ENCODE measurements at places on chromosomes 12 and 14.

DNA sequence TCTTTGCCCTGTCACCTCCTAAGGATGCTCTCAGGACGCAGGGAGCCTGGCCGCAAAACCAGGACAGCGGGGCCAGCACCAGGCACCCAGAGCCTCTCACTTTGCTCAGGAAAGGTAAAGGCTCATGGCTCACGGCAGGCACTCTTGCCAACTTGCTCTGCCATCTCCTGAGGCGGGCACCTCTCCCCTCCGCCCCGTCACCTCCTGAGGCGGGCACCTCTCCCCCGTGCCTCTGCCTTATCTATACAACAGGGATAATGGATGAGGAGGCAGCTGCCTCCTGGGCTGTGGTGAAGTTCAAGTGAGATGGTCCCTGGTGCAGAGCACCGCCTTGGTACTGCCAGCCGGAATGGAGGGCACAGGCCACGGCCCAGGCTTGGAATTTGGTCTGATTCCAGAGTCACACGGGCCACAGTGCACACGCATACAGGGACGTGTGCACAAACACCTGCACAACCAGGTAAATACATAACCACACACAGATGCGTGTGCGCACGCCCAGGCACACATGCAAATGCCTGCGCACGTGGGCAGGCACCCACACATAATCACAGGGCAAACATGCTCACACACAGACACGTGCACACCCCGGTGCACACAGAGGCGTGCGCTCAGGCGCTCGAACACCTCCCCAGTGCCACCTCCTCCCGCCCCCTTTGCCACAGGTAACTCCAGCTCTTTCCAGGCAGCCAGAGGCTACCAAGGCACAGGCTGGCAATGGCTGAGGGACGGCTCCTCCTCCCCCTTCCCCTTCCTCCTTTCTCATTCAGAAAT is 11.6 kb downstream of the DEGS2 start:
- DNase-seq = no peak

- DNase-seq = no peak
These were observed 68.2 kb downstream of the USP15 start for GRCh38 chr12:62328296-62328921.

DNA sequence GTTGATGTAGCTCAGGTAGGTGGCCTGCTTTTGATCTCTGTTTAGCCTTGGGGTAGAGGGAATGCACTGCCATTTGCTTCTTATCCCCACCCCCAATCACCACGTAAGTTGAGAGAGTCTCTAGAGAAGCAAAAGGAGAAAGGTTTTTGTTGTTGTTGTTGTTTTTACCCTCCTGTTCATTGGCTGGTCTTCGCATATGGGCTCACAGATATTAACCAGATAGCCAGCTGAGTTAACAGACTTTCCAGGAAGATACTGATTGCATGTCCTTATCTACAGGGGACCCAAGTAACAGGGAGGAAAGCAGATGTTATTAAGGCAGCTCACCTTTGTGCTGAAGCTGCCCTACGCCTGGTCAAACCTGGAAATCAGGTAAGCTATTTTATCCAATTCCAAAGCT is 2.9 kb downstream of the PA2G4 start:
- DNase-seq = no peak

GRCh38 chr12:51217968-51218606 is at the start of gene POU6F1:
POU6F1 (minus strand) TSS chr12:51218062; CDS start chr12:51206836, 11,226 bp downstream.
- DNase-seq = peak; percentile 67

GRCh38 chr12:68305278-68305677 is 26.9 kb downstream of the MDM1 start:
- DNase-seq = no peak

DNA sequence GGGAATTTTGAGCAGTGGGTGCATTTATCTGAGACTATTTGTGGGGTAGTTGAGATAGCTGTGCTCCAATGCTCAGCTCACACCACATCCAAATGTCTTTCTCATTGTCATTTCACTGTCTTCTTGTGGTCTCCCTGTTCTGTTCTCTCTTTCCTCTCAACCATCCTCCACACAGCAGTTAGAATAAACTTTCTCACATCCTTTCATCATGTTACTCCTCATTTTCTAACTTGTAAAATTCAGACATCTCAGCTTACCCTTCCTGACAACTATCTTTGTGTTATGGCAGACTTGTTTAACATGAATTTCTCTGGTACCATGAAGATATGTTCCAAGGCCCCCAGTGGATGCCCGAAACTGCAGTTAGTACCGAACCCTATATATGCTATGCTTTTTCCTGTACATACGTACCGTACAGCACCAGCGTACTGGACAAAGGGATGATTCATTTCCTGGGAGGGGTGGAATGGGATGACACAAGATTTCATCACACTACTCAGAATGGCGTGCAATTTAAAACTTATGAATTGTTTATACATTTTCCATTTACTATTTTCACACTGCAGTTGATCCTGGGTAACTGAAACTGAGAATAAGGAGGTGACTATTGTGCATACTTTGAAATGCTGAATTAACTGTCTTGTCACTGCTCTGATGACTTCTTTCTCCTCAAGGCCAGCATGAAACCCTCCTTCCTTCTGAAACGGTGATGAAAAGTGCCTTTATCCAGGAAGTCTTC is 177.1 kb upstream of the SLC38A2 start:
- DNase-seq = no peak

GRCh38 chr14:78242086-78242485 is 71.9 kb downstream of the NRXN3 start:
- no peak for DNase-seq

GRCh38 chr12:115062741-115063140 is 378.8 kb upstream of the TBX3 start:
- DNase-seq = no peak

- DNase-seq = no peak
These were observed 399.8 kb upstream of the USP15 start for GRCh38 chr12:61860451-61860850.

DNA sequence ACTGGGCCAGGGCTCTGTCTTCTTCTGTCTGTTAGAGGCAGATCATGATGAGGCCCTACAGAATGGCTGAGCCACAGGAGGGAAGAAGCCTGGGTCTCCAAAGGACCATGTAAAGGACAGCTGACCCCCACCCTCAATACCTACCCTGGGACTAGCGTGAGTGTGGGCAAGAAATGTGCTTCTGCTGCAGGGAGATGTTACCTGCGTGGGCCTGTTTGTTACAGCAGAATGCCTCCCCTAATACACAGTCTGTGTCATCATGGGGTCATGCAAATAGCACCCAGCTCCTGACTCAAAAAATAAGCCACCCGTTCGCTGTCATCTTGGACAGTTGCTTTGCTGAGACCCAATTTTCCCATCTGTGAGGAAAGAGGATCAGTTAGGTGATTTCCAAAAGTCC is 90.6 kb downstream of the CALM1 start:
- no peak for DNase-seq

- no peak for DNase-seq
These were observed 622 bp downstream of the TECPR2 start for GRCh38 chr14:102363182-102363943.

GRCh38 chr12:1496162-1496900 is 98.0 kb downstream of the FBXL14 start:
- DNase-seq = no peak

DNA sequence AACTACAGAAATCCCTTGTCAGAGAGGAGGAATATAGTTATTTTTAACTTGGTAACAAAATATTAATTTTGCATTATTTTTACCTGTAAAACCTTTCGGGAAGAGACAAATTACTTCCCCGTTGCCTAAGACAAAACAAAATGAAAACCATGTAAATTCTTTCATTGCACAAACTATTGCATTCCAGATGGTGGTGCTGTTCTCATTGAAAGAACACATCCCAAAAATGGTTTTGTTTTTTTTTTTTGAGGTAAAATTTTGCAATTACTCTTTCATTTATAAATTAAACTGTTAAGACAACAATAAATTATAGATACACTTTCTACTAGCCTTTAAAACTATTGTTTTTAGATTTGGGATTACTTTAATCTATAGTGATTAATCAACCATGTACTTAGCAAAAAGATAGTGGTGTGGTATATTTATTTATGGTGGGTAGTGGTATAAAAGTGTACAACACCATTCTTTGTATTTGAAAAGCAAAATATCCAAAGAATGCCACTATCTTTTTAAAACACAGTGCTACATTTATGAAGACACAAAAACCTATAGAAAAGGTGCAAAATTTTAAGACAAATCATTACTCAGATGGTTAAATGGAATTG is 115.5 kb downstream of the SLC38A1 start:
- DNase-seq = no peak

- no peak for DNase-seq
These were observed 342.4 kb upstream of the FLRT2 start for GRCh38 chr14:85187521-85187920.

GRCh38 chr12:6083601-6084000 is 40.9 kb downstream of the VWF start:
- DNase-seq = no peak

- DNase-seq = no peak
These were observed 76.6 kb downstream of the EMP1 start for GRCh38 chr12:13273097-13273496.

GRCh38 chr14:99946652-99947489 is 118.4 kb upstream of the EVL start:
- peak; percentile 63 for DNase-seq

- DNase-seq = no peak
These were observed 14.5 kb downstream of the PLEKHG3 start for GRCh38 chr14:64718762-64719161.

GRCh38 chr14:51453869-51454268 is 197.8 kb upstream of the FRMD6 start:
- DNase-seq = no peak

DNA sequence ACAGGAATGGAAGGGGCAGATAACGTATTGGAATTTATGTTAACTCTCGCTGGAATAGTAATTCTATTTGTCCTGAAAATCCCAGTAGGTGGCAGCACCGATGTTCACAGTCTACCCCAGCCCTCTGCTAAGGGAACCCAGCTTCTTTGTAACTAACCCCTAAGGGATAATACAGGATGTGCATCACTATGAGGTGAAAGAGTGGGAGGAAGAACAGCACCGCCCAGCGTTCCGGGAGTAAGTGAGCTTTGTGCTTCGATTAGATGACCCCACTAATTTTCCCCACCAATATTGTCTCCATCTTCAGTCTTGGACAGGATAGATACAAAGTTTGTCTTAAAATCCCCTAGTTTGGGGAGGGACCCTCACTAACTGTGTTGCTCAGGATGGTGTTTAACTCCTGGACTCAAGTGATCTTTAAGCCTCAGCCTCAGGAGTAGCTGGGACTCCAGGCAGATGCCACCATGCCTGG is 2.7 kb downstream of the SLC2A3 start:
- DNase-seq = peak; percentile 59

GRCh38 chr12:20656600-20656999 is 38.5 kb upstream of the SLCO1C1 start:
- DNase-seq = no peak

DNA sequence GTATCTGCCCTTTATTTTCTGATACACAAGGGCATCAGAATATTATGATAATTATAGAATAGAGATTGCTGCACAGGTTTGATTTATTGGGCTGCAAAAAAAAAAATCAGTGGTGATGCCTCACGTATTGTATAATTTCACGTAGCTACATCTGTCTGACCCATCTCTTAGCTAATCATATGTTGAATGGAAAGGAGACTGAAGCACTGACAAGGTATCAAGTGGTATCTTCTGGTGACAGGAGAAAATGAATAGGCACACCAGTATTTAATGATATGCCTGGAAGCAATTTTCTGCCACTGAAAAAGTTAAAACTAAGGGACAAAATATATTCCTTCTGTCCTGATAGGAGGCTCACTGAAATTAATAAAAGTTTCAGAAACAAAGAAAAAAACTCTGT is 837.2 kb upstream of the FBXO33 start:
- no peak for DNase-seq

DNA sequence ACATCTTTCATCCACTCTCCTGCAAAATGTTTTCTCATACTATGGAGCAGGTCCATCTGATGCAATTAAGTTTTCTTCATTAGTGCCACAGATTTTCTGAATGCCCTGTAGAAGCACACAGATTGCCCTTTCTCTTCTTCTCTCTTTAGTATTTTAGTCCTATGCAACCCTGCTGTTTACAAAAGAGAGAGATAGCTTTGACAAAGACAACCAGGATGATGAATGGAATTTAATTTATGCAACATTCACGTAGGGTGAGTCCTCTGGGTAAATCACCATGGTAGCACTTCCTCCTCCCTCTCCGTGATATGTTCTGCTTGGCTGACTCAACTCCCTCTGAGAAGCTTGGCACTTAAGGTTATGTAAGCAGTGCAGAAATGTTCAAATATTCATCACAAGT is 400.9 kb upstream of the PDE3A start:
- DNase-seq = no peak

GRCh38 chr12:47207829-47208248 is 128.1 kb upstream of the AMIGO2 start:
- DNase-seq = no peak

DNA sequence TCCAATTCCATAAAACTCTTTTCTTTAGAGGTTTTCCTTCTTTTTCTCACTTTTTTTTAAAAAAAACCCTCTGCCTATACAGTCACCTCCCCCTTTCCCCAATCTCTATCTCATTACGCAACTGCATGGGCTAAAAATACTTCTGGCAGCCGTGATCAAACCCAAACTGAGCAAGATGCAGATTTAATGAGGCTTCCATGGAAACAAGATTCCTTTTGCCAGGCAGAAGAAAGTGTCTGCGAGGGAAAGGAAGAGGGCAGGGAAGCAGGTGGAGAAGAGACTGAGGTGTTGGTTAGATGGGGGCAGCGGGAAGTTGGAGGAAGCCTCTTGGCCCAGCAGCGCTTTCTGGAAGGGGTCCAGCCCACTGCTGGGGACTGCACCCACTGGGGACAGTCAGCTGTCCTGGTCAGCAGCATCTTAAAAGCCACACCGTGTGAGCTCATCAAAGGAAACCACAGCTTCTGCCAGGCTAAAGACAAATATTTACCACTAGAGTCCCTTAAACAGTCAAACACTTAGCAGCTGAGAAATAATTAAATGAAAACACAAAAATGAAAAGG is 90.4 kb downstream of the SLC8A3 start:
- DNase-seq = no peak

DNA sequence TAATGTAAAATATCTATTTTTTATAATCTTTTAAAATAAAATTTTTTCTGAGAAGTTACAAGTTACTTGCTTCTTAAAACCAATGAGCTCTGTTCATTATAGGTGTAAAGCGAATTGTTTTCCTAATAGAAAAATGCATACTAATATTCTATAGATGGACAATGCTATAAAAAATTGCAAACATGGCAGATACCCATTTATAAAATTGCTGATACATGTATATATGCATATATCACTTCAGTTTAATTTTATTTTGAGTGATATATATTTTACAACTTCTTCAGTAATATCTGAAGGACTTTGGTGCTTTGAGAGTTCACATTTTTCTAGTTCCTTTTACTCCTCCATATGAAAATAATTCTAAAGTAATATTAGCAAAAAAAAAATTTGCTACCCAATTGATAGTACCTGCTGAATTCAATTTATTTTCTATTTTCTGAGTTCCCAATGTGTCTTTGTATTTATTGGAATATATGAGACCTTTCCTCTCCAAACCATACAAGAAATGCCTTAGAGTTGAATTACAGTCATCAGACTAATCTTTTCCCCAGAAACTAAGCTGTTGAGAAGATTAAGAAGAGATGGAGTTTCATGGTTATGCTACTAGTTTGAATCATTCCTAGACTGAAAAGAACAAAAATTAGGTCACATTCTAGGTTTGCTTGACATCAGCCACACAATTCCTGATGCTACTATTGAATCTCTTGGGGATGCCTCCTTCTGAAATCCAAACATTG is 1937.5 kb upstream of the SEL1L start:
- no peak for DNase-seq

GRCh38 chr12:128627659-128628058 is 196.1 kb downstream of the SLC15A4 start:
- no peak for DNase-seq

GRCh38 chr14:32471181-32471580 is 142.1 kb downstream of the AKAP6 start:
- DNase-seq = no peak

Measured in activated CD4-positive, CD25-positive, alpha-beta regulatory T cell treated with anti-CD3 and anti-CD28 coated beads, Interleukin-2, amount 50 U/mL, for 72 hours (primary cell).